Natural killer cell treated with Interleukin-12 subunit alpha and Interleukin-12 subunit beta and Interleukin-15 and Interleukin-18, amount 100 ng/mL, for 72 hours (primary cell): ENCODE measurements at places on chromosomes 16 and 17. TPM values are rescaled to one million over a fixed set of nuclear protein-coding genes. Genes with fewer than 3 reads are reported as not detected.
A peak's percentile ranks its signal among the peaks of the same experiment; 100 is the strongest.

Gene LLGL2
- total RNA-seq = 21.4 TPM

Gene CCL11
- total RNA-seq = not detected

- peak overlapping the region; percentile 42 for H3K27ac ChIP-seq
- no peaks in the 10 kb centered on the region for H3K36me3 ChIP-seq
- no peak for DNase-seq
- no peaks in the 10 kb centered on the region for H3K27me3 ChIP-seq
- peaks cover 41% of the 10 kb centered on the region for H3K4me1 ChIP-seq
These were observed 3.6 kb upstream of the CYTH1 start for GRCh38 chr17:78785663-78786057.

DNA sequence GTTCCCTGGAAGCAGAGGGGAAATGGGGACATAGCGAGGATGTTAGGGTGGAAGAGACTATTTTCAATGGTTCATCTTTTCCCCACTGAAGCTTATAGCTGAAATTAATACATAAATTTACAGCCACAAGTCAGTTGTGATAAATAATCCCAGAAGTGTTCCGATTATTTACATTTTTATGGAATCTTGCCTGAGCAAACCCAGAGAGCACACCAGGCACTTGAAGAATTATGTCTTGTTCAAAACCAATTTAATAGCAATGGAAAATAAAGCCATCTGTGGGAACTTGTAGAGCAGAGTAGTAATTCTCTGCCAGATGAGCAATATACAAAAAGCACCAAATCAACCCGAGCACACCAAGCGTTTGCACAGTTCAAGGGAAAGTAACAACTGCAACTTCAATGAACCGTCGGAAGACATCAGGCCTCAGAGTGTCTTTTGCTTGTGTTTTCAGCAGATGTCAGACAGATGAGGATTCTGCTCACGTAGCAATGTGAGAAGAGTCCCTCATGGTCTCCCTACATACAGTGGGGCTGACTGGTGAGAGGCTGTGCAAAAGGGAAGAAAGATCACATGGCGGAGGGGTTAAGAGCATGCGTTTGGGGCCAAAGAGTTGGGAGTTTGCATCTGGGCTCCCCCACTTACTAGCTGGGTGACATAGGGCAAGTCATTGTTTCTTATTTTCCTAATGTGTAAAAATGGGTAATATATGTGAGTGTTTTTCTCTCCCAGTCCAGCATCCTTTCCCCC, 148.7 kb upstream of the HS3ST2 start:
- no peaks in the 10 kb centered on the region for H3K36me3 ChIP-seq
- H3K27ac ChIP-seq = no peak overlapping the region
- no peak overlapping the region for H3K4me3 ChIP-seq
- no peaks in the 10 kb centered on the region for H3K27me3 ChIP-seq
- no peaks in the 10 kb centered on the region for H3K4me1 ChIP-seq

DNA sequence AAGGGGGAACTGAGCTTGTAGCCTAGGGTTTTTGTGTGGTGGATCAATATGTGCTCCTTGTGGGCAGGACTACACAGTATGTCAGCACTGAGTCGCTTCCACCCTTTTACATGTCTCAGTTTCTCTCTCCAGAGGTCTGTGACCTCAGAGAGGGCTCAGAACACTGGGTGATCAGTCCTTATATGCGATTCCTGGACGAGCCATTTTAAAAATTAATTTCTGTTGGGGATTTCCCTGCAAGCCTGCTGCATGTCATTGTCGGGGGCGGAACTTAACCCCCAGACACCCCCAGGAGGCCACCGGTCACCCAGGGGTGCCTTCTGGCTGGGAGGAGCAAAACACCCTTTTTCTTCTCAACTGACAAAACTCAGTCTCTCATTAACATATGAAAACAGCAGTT, 14.1 kb downstream of the DHRS7B start:
- H3K27me3 ChIP-seq = no peaks in the 10 kb centered on the region
- H3K27ac ChIP-seq = no peak overlapping the region

DNA sequence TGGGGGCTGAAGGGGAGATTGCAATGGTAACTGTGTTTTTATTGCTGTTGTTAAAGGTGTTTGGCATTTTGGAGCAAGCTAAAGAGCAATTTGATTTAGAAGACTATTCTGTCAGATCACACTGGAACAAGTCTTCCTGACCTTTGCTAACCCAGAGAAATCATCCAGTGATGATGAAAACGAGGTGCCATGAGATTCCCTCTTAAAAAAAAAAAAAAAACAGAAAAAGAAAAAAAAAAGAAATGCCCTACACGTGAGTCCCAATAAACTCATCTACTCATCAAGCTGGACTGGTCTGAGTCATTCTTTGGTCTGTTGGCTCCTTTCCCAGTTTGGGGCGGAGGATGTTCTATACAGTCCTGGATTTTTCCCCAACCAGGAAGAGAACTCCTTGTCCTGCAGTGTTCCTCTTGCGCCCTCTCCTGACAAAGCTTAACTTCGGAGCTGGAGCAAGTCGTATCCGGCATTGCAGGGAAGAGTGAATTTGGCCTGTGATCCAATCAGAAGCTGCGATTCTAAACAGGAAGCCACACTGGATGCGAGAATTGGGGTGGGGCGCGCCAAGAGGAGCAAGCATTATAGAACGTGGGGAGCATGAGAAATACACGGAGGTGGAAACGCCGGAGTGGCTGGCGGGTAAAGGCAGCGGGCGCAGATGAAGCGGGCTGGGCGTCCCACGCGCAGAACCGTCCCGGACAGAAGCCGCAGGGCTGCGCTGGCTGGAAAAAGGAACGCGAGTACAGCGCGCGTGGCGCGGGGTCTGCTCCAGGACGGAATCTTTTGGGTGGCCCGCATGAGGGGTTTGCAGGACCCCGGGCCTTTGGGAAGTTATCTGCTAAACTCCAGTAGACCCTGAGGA, 22.4 kb upstream of the CRYM start:
- H3K4me3 ChIP-seq = peak overlapping the region; percentile 86
- H3K4me1 ChIP-seq = peaks cover 17% of the 10 kb centered on the region
